Cortex of kidney (tissue), 1 donor: ENCODE measurements at places on chromosomes 7 and 10.

GRCh38 chr10:95400787-95401186 is 110.0 kb upstream of the PDLIM1 start:
- DNase-seq: no peak

DNA sequence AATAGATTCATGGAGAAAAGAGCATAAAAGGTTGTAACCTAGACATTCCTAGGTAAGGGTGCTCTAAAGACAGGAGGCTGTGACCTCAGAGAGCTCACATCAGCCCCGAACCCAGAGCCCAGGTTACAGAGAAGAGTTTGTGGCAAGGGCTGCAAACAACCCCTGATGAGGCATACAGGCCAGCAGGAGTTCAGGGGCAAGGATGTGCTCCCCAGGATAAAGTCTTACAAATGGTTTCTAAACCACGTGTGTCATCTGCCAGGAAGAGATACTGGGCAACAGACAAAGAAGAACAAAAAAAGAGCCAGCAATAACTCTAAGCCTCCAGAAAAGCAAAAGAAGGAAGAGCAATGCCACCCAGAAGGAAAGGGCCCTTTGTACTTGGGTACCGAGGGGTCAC is 27.7 kb downstream of the NCAPG2 start:
- DNase-seq: no peak

- no peak for DNase-seq
These were observed 112.5 kb upstream of the RHEB start for GRCh38 chr7:151631953-151632749.

- DNase-seq: no peak
These were observed 43.8 kb upstream of the CSTF2T start for GRCh38 chr10:51743146-51743545.
